Mesenteric fat pad (tissue), 1 donor: ENCODE measurements at places on chromosomes 7 and 10.

GRCh38 chr10:104741127-104741526 lies 100.0 kb downstream of the SORCS3 start:
- no peak for DNase-seq

- DNase-seq: no peak
Observed at GRCh38 chr7:23967949-23968599, 258.1 kb downstream of the STK31 start.

DNA sequence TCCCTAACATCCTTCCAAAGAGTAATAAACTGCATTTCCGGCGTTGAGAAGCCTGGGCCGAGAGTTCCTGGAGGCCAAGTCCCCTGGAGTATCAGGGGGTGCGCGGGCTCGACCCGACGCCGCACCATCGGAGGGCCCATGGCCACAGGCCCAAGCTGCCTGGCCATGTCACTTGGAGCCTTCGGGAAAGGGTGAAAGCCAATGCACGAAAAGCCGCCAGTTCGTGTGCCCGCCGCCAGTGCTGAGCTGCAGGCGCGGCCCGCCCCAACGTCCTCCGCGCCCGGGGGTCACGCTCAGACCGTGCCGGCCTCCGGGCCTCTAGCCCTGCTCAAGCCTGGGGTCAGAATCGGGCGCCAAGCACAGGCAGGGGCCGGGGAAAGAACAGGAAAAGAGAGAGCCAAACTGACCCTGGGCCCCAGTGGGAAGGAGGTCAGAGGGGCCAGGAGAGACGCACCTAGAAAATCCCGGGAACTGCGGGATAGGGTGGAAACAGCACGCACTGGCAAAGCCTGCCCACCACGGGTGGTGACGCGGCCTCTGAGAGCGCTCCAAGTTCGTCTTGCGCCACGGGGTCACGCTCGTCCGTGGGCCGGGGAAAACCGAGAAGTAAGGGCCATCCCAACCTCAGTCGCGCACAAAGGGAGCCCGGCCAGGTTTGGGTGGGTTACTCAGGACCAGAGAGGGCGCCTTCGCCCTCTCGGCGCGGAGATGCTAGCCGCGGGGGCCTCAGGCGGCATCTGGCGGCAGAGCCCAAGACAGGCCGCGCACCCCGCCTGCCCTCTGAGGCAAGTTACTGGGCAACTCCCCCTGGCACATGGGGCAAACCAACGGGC lies 4.2 kb upstream of the EBF3 start:
- no peak for DNase-seq

GRCh38 chr7:127252778-127253280 lies at the start of gene GRM8:
GRM8 (minus strand) TSS chr7:127252941.
- DNase-seq: no peak

- DNase-seq: no peak
Observed at GRCh38 chr7:101901661-101902491, 84.5 kb downstream of the CUX1 start.

GRCh38 chr7:96508371-96508770 lies 186.5 kb upstream of the SLC25A13 start:
- DNase-seq: no peak

- DNase-seq: no peak
Observed at GRCh38 chr10:2748287-2748686, 319.1 kb upstream of the PFKP start.

DNA sequence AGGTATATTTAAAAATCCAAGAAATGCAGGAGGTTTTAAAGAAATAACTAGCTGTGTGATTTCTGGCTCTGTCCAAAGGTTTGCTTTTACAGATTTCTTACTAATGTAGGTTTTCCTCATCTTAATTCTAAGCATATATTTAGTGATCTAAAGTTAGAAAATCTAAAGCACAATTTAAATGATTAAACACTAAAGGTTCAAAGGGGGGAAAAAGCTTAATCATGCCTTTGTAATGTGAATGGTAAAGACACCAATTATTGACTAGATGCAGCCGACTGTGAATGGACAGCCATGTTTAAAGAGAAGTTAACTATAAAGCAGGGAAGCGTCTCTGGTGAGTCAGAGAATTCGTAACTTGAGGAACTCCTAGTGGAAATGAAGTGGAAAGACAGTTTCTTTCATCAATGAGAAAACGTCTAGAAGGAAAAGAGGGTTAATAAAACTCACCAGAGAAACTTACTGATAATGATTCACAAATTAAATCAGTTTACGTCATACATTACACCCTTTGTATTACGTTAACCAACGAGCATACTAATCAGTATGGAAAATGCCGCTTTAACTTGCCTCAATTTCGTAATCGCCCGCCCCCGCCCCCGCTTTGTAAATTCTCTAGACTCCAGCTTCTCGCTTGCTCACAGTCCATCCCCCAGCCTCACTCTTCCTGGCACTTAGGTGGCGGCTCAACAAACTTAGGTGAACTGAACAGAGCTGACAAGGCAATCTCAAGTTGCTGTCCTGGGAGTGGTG lies 1.1 kb upstream of the HBP1 start:
- no peak for DNase-seq
